Nasal cavity respiratory epithelium epithelial cell of viscerocranial mucosa (primary cell): ENCODE measurements at places on chromosomes 3 and 15. TPM values are rescaled to one million over a fixed set of nuclear protein-coding genes. Genes with fewer than 3 reads are reported as not detected.

EOMES gene
- total RNA-seq: 0.34 TPM in 1 of 2 replicates, not detected in the other

SEMA3G gene
- 0.28 and 0.34 TPM in 2 replicates for total RNA-seq

CAMKV gene
- not detected in 2 replicates for total RNA-seq

NRG4 gene
- total RNA-seq: 0.85 TPM in 1 of 2 replicates, not detected in the other

CASR gene
- total RNA-seq: not detected in 2 replicates

RETNLB gene
- total RNA-seq: not detected in 2 replicates

GOLGA8J gene
- total RNA-seq: not detected in 2 replicates

CAPN3 gene
- total RNA-seq: 0.68 and 4.6 TPM in 2 replicates

CFAP44 gene
- total RNA-seq: 1.0 and 5.5 TPM in 2 replicates

UROC1 gene
- not detected in 2 replicates for total RNA-seq

ANKRD63 gene
- not detected in 2 replicates for total RNA-seq

SPATA12 gene
- not detected in 2 replicates for total RNA-seq

GP5 gene
- total RNA-seq: under 0.01 TPM in 2 replicates

MKRN2OS gene
- 1.6 and 3.1 TPM in 2 replicates for total RNA-seq

RTP3 gene
- not detected in 2 replicates for total RNA-seq

MFGE8 gene
- 23.2 and 365 TPM in 2 replicates for total RNA-seq

MED12L gene
- under 0.01 and 0.14 TPM in 2 replicates for total RNA-seq

PRR20G gene
- not detected in 2 replicates for total RNA-seq

IGF1R gene
- 26.3 and 223 TPM in 2 replicates for total RNA-seq

NCKIPSD gene
- total RNA-seq: 12.3 and 14.3 TPM in 2 replicates

ROBO2 gene
- 0.34 and 4.0 TPM in 2 replicates for total RNA-seq

CCDC13 gene
- total RNA-seq: 0.68 and 0.71 TPM in 2 replicates

NOX5 gene
- under 0.01 and 0.07 TPM in 2 replicates for total RNA-seq

NSUN3 gene
- 8.2 and 12.7 TPM in 2 replicates for total RNA-seq

MELTF gene
- total RNA-seq: 1.0 and 24.5 TPM in 2 replicates

CCR5 gene
- total RNA-seq: not detected in 2 replicates

ECE2 gene
- total RNA-seq: not detected in 2 replicates
